Heart left ventricle (tissue), 16 donors: ENCODE measurements at places on chromosomes 2 and 18. TPM values are rescaled to one million over a fixed set of nuclear protein-coding genes. Genes with fewer than 3 reads are reported as not detected.

DNA sequence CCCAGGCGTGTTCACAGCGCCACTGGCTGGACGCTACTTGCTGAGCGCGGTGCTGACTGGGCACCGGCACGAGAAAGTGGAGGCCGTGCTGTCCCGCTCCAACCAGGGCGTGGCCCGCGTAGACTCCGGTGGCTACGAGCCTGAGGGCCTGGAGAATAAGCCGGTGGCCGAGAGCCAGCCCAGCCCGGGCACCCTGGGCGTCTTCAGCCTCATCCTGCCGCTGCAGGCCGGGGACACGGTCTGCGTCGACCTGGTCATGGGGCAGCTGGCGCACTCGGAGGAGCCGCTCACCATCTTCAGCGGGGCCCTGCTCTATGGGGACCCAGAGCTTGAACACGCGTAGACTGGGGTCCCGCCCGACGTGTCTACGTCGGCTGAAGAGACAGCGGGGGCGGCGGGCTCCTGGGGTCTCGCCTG lies 891 bp upstream of the KHK start:
- H3K27me3 ChIP-seq, result no peaks in the 10 kb centered on the region
- peak overlapping the region; percentile 96 for H3K27ac ChIP-seq
- H3K36me3 ChIP-seq, result no peaks in the 10 kb centered on the region
- peak overlapping the region; percentile 68 for H3K4me3 ChIP-seq
- peaks cover 45% of the 10 kb centered on the region for H3K4me1 ChIP-seq

Gene RNASEH1
- total RNA-seq, result 21.8 TPM

Gene MROH2A
- not detected for total RNA-seq

DNA sequence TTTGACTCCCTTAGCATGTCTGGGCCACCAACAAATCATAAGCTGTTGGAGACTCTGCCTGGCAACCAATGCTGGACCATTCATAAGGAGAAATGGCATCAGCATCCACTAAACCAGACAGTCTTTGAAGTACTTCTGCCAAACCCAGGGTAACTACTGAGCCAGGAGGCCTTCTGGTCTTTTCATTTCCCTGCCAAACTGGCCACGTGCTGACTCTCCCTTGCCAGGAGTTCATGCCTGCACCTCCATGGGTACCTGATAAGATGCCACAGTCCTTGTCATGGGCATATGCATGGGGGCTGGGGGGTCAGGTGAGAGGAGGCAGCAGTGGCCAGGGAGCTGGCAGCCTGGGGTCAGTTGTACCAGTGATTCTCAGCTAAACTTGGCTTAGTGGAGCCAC lies 34.2 kb upstream of the DAPL1 start:
- H3K27me3 ChIP-seq, result no peaks in the 10 kb centered on the region
- no peaks in the 10 kb centered on the region for H3K36me3 ChIP-seq
- DNase-seq, result no peak
- no peak overlapping the region for H3K27ac ChIP-seq
- H3K4me1 ChIP-seq, result no peaks in the 10 kb centered on the region

GRCh38 chr2:16189029-16189835 lies 248.9 kb downstream of the MYCN start:
- no peak overlapping the region for H3K27ac ChIP-seq
- no peaks in the 10 kb centered on the region for H3K27me3 ChIP-seq
- H3K36me3 ChIP-seq, result no peaks in the 10 kb centered on the region

DNA sequence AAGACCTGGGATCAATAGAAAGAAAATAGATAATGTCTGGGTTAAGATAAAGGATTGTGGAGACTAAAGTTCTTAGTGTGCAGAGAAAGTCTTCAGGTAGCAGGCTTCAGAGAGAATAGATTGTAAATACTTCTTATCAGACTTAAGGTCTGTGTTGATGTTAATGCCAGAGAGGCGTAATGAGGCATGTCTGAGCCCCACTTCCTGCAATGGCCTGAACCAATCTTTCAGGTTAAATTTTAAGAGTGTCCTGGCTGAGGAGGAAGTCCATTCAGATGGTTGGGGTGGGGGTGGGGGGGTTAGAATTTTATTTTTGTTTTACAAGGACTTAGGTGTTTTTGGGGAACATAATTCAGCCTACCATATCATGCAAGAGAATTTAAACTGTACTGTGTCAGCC lies 129.5 kb downstream of the EVA1A start:
- no peak for DNase-seq
- no peak overlapping the region for H3K27ac ChIP-seq
- H3K27me3 ChIP-seq, result no peaks in the 10 kb centered on the region
- H3K4me3 ChIP-seq, result no peak overlapping the region

GRCh38 chr2:237978058-237978712 lies 11.4 kb downstream of the UBE2F start:
- no peak overlapping the region for H3K4me3 ChIP-seq
- no peaks in the 10 kb centered on the region for H3K36me3 ChIP-seq
- peaks cover 15% of the 10 kb centered on the region for H3K4me1 ChIP-seq

DNA sequence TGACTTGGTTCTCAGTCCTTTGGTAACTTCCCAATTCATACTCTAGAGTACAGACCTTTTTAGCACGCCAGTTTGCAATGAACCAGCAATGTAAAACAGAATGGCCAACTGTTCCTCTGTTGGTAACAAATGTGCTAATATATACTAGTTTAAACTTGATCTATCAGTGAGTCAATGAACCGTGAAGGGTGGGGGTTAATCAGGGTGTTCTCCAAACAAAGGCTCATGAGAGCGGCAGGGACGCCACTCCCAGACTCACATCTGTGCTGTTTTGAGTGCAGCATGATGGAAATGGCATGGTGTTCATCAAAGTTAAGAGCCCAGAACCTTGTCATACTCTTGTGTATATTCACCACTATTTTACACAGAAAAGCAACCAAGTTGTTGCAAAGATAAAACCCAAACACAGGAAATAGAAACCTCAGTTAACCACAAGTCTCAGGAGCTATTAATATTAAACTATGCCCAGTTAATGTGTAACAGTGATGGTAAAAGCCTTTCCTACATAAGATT lies 70.3 kb downstream of the CERKL start:
- no peak overlapping the region for H3K4me3 ChIP-seq
- no peak for DNase-seq
- no peaks in the 10 kb centered on the region for H3K36me3 ChIP-seq
- H3K27me3 ChIP-seq, result no peaks in the 10 kb centered on the region
- H3K27ac ChIP-seq, result no peak overlapping the region

- H3K27ac ChIP-seq, result no peak overlapping the region
- H3K36me3 ChIP-seq, result no peaks in the 10 kb centered on the region
- no peaks in the 10 kb centered on the region for H3K4me1 ChIP-seq
- no peaks in the 10 kb centered on the region for H3K27me3 ChIP-seq
- no peak for DNase-seq
Measured at GRCh38 chr2:30923623-30924022, 116.4 kb upstream of the CAPN13 start.

DNA sequence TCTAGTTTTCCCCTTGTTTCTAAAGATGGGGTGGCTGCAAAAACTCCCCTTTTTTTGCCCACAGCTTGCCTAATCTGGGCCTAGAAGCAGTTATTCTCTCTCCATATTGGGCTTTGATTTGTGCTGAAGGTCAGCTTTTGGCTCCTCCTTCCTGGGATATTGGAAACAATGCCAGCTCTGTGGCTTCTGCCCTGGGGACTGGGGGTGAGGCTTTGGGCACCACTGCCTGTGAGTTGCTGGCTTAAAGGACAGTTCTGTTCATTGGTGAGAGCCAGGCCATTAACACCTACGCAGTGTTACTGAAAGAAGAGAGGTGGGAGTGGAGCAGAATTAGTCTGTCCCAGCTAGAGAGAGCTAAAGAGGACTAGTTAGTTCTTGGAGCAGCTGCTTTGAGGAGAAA lies 4.3 kb downstream of the UBXN2A start:
- H3K27ac ChIP-seq, result no peak overlapping the region
- H3K4me1 ChIP-seq, result peaks cover 30% of the 10 kb centered on the region
- peak; percentile 22 for DNase-seq
- no peaks in the 10 kb centered on the region for H3K36me3 ChIP-seq

DNA sequence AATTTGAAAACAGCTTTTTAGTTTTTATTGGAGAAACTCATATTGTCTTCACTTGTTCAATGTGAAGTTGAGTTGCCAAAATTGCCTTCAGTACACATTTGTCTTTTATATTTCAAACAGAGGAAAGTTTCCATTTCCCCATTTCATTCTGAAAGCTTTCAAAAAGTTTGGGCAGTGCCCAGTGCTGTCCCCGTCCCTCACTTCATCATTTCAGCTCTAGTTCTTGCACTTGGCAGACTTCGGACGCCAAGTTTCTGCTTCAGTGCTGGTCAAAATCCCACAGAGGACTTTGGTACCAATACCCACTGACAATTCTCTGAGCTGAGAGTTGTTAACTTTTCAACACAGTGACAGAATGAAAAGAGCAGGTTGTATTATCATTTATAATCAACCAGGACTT lies 43.4 kb upstream of the AQP4 start:
- no peaks in the 10 kb centered on the region for H3K27me3 ChIP-seq
- no peaks in the 10 kb centered on the region for H3K4me1 ChIP-seq
- DNase-seq, result no peak
- H3K27ac ChIP-seq, result no peak overlapping the region
